ENCODE measurements at places on chromosomes 11 and 22.

DNA sequence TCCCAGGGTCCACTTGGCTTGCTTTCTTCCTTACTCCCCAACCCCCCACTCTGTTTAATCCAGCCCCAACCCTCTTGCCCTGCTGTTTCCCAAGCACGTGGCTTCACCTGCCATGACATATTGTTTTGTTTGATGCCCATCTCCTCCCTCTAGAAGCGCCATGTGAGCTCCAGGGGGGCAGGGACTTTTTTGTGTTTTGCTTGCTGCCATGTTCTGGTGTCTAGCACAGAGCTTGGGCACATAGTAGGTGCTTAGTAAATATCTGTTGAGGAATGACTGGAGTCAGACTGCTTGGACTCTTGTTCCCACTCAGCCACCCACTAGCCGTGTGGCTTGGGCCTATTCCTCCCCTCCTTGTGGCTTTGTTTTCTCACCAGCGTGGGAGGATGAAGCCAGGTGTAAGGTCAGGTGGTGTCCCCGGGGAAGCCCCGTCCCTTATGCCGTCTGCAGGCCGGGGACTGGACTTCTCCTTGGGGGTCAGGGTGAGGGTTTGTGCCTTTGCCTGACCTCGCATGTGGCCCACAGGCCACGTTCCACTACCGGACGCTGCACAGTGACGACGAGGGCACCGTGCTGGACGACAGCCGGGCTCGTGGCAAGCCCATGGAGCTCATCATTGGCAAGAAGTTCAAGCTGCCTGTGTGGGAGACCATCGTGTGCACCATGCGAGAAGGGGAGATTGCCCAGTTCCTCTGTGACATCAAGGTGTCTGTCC lies 3.8 kb downstream of the AIP start:
- DNase-seq = no peak

DNA sequence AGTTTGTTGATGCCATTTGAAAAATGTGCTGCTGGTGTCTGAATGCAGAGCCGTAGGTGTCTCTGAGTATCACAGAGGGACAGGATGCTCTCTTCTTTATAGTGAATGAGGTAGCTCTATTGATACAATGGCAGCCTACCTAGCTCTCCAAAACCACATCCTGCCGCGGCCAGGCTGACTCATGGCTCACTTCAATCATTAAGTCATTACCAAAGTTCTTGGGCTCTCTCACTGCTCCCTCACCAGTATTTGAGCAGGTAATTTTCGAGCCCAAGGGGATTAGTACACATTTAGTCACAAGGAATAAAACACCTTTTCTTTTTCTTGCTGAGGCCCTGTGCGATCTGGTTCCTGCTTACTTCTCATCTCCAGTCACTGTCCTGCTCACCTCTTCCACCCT lies 509.0 kb upstream of the LARGE1 start:
- no peak for DNase-seq

DNA sequence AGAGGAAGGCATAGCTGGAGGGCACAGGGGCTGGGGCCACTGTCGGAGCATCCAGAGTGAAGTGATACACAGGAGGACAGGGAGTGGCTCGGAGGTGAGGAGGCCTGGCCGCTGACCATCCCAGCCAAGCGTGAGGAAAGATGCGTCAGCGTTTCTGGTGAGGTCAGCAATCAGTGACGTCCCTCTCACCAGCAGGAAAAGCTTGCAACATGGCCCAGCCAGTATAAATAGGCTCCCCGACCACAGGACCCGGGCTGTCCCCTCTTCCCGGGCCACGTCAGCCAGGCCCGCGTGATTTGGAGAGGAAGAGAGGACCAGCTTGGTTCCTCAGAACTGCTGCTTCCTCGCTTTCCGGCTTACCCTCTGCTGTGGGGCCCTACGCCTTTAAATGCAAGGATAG lies 4.2 kb upstream of the OSM start:
- DNase-seq = peak; percentile 77

- no peak for DNase-seq
Observed at GRCh38 chr11:102187416-102188151, 77.3 kb downstream of the YAP1 start.

GRCh38 chr11:73750228-73750627 lies 10.6 kb downstream of the RAB6A start:
- no peak for DNase-seq

GRCh38 chr11:67666676-67667489 lies 7.5 kb downstream of the ALDH3B2 start:
- DNase-seq = no peak

DNA sequence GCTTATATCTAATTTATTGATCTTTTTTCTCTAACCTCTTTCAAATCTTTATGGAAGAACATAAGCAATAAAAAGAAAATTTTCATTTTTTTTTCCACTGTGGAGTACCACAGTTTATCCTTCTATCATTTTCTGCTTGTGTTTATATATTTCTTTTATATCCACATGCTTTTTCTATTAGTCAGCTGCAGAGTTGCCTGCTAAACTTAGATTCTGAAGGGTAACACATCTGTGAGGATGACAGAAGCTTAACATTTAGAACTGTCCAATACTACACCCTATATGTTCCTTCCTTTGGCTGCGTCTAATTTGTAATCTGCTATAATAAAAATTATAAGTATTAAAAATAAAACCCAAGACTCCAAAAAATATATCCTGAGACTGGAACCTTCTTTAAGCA lies 20.8 kb downstream of the CCDC90B start:
- peak; percentile 39 for DNase-seq

DNA sequence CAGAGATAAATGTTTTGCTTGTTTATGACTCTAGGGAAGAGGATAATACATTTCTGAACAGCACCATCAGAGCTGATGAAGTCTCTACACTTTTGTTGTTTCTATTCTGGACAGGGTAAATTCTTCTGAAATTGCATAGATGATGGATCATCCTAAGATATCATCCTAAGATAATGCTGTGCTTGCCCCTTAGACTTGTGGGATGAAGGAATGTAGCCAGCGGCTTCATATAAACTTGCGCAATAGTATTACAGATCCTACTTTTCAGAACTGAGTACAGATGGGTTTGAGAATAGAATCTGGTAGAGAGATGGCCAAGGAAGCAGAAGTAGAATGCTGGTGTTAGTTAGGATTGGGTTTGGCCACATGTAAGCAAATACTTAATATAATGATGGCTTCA lies 61.0 kb downstream of the NCAM1 start:
- no peak for DNase-seq

DNA sequence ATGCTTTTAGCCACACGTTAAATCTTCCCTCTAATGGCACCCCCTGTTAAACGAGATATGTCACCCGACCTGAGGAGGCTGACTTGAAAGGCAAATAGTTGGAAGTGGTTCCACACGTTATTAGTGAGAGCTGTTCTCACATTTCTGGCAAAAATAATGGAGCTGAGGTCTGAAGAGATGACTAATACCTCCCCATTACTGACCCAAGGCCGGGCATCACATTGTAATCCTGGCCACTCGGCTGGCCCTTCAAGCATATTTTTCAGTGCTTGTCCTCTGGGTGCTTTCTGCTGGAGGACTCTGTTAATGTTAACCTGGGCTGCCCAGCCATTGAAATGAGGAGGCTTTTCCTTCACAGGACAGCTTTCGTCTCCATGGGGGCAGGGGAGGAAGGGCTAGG lies 260.0 kb upstream of the CADM1 start:
- no peak for DNase-seq

GRCh38 chr22:33811686-33812085 lies 108.6 kb downstream of the LARGE1 start:
- DNase-seq = no peak

GRCh38 chr11:32331098-32331497 lies 104.2 kb downstream of the WT1 start:
- no peak for DNase-seq

DNA sequence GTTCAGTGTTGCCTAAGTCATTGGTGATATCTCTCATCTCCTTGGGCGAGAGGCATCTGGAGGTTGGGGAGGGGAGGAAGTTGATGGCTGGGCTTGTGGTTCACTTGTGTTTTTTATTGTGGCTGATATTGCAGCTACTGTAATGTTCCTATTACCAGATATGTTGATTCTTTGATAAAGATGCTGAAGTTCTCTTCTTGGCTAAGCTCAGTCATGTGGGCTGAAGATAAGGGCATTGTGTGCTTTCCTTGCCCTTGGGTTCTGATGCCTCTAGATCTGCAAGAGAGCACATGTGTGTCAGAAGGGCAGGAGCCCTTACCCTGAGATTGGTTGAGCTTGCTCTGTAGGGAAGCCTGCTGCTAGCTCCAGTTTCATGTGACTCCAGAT lies 12.0 kb downstream of the STX3 start:
- no peak for DNase-seq

- DNase-seq = peak; percentile 4
Observed at GRCh38 chr11:47469361-47470179, 20.6 kb upstream of the RAPSN start.

DNA sequence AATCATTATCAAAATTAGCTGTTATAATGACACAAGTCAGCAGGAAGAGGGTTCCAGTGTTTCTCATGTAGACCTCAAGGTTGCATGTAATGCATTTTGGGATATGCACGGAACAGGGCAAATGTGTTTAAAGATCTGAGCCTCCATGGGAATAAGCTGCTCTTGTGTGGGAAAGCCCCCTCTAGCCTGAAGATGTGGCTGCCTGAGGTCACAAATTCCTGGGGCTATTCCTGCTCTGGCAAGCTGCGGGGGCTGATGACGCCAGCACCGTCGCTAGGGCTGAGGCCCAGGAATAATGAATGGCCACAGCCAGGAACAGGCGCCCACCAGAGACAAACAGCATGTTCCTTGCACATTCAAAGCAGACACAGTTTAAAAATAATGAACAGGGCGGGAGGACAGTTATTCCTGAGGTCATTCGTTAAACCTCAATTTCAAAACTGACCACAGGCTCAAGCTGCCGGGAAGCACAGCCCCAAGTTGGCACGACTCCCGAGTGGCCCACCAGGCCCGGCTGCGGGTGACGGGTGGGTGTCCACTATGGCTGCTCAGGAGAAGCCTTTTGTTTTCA lies 11.7 kb downstream of the OSBPL5 start:
- no peak for DNase-seq

GRCh38 chr11:67640758-67641337 lies 1.3 kb upstream of the TBX10 start:
- DNase-seq = no peak

DNA sequence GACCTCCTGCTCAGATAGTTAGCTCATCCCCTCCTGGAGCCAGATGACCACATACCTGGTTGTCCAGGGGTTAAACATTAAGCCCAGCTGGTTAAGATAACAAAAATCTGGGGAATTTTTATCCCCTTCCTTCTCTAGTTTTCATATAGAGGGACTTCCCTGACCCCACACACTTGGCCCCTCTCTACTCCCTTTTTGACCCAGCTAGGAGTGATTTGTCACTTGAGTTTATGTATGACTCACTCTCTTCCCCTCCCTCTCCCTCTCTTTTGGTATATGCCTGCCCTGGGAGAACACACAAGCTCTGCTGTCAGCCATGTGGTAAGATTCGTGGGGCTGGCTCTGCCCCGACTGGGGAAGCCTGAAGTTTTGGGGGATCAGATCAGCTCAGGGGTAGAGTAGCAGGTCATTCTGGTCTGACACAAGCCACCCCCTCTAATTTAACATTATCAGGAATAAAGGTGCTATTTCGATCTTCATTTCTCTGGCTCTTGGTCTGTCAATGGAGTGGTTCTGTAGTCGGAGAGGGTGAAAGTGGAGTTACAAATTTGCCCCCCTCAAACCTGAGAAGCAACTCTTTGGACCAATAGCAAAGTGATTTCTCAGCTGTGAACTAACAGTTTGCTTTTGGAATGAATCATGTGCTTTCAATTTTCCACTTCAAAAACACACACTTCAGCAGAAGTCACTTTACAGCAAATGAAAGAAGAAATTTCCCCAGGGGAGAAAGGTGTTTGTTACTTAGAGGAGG lies 415.3 kb upstream of the CADM1 start:
- DNase-seq = no peak

DNA sequence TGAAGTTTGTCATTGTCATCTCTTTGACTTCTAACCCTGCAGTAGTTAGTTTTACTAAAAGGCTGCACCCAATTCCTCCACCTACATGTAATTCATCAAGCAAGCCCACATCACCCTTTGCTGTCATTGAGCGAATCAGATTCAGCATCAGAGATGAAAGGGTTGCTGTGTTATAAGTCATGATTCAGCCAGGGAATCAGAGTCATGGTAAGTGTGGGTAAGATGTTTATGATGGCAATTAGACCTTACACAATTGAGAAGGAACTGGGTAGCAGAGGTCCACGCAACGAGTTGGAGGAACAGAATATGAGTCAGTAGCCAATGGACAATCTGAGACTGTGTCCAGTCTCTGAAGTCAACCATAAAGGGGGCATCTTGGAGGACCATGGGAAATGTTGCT lies 162.8 kb upstream of the SNX19 start:
- DNase-seq = peak; percentile 47

- DNase-seq = no peak
Observed at GRCh38 chr22:26068571-26068970, 100.7 kb upstream of the SEZ6L start.

DNA sequence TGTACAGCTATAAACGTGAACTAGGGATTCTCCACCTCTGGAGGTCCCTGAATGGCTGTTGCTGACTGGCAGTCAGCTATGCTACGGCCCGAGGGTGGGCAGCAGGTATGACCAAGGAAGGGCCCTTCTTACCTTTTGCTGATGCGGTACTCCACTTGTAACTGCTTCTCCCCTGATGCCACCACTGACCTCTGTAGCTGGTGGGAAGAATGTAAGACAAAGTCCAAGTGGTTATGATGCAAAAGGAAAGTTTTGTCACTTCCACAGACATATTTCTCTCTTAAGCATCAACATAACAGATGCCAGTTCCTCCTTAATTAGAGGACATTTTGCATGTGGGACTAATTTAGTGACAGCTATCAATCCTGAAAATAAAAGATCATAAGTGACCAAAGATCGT lies 32.2 kb downstream of the P4HA3 start:
- DNase-seq = no peak

DNA sequence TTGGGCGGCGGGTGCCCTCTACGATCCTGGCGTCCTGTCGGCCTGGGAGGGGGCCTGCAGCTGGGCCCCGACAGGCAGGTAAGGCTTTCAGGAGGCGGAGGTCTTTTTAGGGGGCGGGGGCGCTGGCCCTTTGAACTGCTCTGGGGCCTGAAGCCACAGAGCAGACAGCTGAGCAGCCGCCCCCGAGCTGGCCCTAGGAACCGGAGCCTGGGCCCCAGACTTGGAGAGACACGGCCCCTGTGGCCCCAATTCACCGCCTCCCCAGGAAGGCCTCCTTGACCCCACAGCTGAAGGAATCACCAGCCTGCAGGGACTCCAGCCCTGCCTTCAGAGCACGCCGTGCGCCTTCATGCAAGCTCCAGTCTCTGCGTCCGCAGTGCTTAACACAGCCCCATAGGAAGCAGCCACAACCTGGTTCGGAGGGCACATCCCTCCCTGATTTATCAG lies 618 bp upstream of the CERK start:
- DNase-seq = no peak

- no peak for DNase-seq
Observed at GRCh38 chr11:20762980-20763379, 93.6 kb downstream of the NELL1 start.

GRCh38 chr11:47448566-47449427 lies at the start of gene RAPSN:
RAPSN (minus strand) TSS chr11:47449136; CDS start chr11:47448964, 172 bp downstream.
- DNase-seq = no peak

- peak; percentile 98 for DNase-seq
Observed at GRCh38 chr11:19398772-19399527, 158.2 kb upstream of the E2F8 start.
